Stimulated activated effector memory CD8-positive, alpha-beta T cell treated with anti-CD3 and anti-CD28 coated beads, Interleukin-12 subunit alpha, Interleukin-12 subunit beta, amount 100 ng/mL, for 72 hours (primary cell): ENCODE measurements at places on chromosomes 4 and X.

- no peak for DNase-seq
These were observed 101.5 kb upstream of the UGT8 start for GRCh38 chr4:114497116-114497515.

- DNase-seq: no peak
These were observed 522.8 kb downstream of the GLUD2 start for GRCh38 chrX:121570072-121570841.

DNA sequence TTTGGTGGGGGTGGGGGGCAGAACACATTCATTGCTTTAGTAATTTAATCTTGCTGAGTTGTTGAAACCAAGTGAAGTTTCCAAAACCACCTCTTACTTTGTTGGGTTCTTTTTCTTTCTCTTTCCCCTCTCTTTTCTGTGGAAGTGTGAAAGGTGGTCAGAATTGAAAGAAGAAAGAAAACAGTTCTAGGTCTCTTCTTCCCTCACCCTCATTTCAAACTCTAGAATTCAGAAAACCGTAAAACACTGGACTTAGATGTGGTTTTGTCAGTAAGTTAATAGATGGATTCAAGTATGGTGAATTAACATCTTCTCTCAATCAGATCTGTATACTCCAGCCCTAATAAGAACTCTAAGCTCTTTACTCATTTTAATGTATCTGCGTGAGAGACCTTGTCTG, 23.7 kb downstream of the PLP1 start:
- DNase-seq: no peak

DNA sequence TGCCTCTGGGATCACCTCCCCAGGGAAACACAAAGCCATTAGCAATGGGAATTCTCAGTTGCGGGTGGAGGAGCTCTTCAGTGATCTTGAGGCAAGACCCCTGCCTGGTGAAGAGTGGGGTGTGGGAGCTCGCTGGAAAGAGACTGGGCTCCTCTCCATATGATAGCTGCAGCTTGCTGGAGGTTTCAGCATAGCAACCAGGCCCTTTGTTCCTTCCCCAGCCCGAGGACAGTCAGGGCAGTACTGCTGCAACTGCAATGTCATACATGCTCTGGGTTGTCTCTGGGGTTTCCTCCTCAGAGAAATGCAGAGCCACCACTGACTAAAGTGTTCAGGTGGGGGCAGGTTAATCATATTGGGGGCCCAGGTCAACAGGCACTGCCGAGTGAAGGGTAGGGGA, 81.3 kb downstream of the ARHGAP24 start:
- DNase-seq: no peak

DNA sequence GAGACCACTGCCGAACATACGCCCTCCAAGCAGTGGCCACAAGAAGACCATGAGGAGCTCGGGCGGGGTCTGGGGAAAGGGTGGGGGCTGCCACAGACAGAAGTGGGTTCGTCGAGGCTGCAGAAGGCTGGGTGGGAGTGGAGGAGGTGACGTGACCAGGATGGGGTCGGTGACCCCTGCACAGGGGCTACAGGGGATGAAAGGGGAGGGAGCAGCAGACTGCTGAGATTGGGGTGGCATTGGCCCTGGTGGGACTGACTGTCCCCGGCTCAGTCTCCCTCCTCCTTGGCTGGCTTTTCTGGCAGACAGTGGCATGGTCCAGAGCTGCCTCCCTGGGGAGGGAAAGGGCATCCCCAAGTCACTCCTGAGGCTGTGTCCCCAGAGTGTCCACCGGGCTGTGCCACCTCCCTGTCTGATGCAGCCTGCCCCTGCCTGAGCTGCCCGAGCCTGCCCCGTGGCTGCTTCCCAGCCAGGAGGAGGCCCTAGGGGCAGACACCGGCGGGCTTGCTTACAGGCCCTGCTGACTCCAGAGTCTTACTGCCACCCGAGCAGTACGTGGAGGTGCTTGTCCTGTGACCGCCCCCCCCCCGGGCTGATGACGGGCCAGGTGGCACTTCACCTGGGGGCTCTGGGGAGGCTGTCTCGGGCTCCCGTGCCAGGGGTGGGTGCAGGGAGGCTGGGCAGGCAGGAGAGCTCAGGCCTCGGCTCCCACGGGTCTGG, 7.2 kb downstream of the SH3BP2 start:
- DNase-seq: no peak

DNA sequence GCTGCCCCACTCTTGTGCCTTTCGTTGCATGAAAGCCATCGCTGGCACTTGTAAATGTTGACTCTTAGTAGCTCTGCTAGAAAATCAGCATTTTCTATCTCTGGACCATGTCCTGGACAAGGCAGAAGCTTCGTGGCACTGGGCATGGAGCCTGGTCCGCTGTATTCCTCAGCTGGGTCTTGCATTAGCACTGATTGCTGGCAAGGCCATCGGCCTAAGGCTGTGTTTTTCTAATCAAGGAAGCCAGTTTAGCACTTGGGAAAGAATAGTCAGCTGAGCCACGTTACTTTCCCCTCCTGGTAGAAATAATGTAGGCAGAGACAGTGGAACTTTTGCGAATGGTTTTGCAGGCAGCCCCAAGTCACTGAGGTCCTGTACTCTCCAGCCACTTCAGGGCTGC, 180.2 kb upstream of the EOLA2 start:
- DNase-seq: no peak

DNA sequence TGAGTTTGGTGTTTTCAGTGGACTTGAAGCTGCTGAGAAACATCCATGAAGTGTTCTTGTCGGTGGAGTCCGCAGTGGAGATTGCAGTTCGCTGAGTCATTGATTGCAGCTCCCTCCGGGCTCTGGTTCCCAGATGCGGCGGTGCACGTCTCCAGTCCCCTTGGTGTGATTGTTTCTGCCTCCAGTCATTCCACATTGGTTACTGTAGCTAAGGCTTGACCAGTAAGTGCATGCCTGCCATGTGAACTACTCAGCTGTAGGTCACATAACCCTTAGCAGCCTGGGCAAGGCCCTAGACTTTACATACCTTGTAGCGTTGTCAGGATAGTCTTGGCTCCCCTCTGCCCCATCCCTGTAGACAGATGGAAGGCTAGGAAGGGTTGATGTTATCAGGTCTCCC, 53.8 kb upstream of the CLCN4 start:
- DNase-seq: no peak

DNA sequence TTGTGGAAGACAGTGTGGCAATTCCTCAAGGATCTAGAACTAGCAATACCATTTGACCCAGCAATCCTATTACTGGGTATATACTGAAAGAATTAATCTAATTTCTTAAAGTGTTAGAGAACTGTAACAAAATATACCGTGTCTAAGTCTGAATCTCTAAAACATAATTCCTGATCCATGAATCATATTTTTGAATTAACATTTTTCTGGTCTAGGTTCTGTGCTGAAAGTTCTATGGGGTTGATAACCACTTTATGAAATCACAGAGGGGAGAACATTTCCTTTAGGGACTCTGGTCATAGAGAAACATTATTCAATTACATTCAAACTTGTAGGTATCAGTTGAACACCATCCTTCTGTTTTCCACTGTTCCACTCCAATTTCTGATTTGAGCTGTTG, 91.9 kb upstream of the ETNPPL start:
- no peak for DNase-seq

- no peak for DNase-seq
These were observed 1.2 kb downstream of the PRPS1 start for GRCh38 chrX:107629540-107629909.

DNA sequence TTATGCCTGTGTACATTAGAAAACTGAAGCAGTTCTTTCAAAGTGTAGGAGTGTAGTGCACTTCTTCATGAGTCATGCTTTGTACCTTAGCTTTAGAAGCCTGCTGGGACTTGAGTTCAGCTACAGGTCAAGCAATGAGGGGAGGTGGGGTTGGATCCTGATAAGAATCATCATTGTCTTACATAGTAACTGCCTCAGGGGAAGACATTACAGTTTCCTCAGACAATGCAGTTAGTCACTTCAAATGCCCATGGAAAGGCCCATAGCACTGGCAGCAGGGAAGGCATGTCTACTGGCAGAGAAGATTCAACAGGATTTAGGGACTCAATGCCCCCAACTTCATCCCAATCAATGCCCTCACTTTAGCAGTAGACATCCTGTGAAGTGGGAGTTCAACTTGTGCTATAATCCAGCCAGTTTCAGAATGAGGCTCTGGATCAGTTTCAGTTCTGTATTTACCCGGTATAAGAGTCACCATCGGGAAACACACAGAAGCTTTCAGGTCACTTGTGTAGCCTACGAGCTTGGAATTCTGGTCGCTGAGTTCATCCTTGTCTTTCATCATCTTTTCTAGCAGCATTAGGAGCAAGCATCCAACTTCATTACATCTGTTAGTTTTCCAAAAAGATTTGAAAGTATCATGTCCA, 1216.5 kb downstream of the RAPGEF2 start:
- DNase-seq: no peak

- no peak for DNase-seq
These were observed 308.5 kb downstream of the EVC2 start for GRCh38 chr4:5399790-5400421.

GRCh38 chr4:145772347-145772746, 92.4 kb downstream of the C4orf51 start:
- no peak for DNase-seq

- no peak for DNase-seq
These were observed 12.3 kb downstream of the TLR3 start for GRCh38 chr4:186081202-186081807.

DNA sequence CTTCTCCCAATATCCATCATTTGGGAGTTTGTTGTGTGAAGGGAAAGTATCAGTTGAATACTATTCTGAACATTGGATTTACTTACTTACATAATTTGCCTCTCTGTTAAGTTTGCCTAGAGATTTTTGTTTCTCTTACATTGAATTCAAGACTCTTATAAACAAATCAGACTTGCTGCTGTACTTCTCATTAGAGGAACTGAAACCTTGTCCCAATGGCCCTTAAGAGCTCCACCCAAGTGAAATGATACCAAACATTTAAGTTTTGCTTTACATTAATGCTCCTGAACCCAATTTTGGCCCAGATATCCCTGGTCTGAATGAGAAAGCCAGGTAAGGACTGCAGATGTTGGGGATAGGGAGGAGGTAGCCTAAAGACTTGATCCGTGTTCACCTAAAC, 32.0 kb downstream of the HAND2 start:
- DNase-seq: no peak

DNA sequence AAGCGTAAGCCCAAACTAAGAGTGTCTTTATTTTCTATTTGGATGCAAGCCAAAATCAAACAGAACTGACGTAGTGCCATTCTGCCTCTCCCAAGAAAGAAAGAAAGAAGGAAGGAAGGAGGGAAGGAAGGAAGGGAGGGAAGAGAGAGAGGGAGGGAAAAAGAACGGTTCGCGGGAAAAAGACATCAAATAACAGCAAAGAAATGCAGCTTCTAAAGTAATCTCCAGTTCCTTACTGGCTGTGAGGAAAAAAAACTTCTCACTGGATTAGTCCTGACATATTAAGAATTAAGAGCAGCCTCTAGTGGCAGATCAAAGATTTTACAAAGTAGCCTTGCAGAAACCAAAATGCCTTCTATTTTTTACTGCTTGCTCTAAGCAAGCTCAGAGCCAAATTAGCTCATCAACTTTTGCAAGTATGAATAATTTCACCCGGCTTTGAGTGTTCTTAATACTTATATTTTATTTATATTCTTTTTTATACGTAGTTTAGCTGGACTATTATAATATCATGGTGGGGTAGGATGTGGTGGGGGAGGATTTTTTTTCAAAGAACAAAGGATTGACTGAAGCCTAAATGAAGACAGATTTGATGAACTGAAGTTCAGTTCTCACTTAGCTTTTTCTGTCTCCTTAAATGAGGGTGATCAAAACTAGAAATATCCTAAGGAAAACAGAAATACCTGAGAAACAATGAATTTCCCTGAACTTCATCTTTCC, 36.6 kb downstream of the PITX2 start:
- DNase-seq: no peak

DNA sequence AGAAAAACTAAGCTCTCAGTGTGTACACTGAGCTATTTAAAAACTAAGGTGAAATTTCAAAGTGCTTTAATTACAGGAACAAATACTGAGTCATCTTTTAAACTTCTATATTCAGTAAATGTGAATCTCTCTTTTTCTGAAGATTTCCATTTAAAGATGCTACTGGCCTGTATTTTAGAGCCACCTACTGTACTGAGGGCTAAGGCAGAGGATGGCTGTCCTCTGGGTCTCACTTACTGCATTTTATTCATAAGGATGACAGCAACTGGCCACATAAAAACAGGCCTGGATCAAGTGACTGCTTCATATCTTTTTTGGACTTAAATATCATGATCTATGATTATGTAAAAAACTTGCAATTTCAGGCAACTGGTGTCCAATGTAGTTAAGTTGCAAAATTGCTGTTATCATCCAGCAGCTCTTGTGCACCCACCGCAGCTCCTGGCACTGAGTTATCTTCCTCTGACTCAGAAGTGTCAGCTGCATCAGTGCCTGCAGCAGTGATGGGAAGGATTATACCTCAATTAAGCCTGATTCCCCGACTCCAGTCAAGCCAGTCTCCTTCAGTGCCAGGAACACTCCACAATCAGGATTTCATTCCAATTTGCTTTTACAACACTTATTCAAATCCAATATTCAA, 1073.7 kb downstream of the PDHA2 start:
- DNase-seq: no peak

DNA sequence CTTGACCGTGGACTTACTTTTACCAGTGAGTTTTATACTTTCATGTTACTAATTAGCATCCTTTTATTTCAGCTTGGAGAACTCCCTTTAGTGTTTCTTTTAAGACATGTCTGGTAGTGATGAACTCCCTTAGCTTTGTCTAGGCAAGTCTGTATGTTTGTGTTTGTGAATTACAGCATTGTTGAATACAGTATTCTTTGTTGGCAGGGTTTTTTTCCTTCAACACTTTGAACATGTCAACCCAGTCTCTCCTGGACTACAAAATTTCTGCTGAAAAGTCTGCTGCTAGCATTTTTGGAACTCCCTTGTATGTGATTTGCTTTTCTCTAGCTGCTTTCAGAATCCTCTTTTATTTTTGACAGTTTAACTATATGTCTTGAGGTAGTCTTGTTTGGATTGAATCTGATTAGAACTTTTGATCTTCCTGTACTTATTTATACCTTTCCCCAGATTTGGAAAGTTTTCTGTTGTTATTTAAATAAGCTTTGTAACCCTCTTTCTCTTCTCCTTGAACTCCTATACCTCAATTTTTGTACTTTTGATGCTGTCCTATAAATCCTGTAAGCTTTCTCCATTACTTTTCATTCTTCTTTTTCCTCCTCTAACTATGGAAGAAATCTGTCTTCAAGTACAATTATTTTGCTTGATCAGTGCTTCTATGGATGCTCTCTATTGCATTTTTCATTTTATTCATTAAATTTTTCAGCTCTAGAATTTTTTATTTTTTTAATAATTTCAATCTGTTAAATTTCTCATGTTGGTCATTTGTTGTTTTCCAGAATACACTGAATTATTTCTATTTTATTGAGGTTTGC, 14.1 kb downstream of the PAPSS1 start:
- no peak for DNase-seq

DNA sequence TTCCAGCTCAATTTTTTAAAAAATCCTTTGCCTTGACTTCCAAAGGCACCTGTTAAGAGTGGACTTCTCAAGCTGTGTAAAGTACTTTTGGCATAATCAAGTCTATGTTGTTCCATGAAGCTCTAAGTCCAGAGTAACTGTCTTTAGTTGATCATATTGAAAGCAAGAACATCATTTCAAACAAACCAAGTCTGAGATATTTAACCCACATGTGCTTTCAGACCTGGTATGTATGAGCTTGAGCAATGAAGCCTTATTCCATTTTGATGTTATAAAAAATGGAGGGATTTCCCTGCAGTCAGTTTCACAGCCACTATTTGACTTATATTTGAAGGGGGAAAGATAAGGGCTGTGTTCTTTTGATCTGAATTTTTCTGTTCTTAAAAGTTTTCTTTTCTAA, 23.7 kb upstream of the EOLA2 start:
- no peak for DNase-seq

GRCh38 chr4:68271851-68272357, 26.4 kb upstream of the TMPRSS11B start:
- no peak for DNase-seq
